ENCODE measurements at places on chromosomes 3 and 15.

DNA sequence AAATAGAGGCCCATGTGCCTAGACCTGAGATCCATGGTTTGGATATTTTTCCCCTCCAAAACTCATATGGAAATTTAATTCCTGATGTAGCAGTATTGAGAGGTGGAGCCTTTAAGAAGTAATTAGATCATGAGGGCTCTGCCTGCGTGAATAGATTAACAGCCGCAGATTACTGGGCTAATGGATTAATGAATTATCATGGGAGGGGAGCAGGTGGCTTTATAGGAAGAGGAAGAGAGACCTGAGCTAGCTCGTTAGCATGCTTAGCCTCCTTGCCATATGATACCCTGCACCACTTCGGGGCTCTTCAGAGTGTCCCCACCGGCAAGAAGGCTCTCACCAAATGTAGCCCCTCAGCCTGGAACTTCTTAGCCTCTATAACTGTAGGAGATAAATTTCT lies 15.8 kb downstream of the ARHGEF26 start:
- no peak for DNase-seq

DNA sequence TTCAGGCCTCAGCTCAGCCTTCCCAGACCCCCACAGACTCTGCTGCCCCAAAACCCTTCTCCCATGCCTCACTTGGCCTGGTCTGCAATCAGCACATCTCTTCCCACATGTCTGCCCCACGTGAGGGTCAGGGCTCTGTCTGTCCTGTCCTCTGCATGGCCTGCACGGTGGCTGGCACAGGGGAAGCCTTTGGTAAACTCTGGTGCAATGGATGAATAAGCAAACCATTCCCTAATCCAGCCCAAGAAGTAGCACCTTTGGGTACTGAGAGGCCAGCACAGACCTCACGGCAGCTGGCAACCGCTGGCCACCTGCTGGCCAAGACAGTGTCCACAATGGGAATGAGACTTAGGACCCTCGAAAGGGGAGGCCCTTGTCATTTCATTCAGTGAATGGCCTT lies 27.7 kb downstream of the ABTB1 start:
- DNase-seq, result no peak

GRCh38 chr3:188397766-188398705 lies 244.1 kb downstream of the LPP start:
- no peak for DNase-seq

DNA sequence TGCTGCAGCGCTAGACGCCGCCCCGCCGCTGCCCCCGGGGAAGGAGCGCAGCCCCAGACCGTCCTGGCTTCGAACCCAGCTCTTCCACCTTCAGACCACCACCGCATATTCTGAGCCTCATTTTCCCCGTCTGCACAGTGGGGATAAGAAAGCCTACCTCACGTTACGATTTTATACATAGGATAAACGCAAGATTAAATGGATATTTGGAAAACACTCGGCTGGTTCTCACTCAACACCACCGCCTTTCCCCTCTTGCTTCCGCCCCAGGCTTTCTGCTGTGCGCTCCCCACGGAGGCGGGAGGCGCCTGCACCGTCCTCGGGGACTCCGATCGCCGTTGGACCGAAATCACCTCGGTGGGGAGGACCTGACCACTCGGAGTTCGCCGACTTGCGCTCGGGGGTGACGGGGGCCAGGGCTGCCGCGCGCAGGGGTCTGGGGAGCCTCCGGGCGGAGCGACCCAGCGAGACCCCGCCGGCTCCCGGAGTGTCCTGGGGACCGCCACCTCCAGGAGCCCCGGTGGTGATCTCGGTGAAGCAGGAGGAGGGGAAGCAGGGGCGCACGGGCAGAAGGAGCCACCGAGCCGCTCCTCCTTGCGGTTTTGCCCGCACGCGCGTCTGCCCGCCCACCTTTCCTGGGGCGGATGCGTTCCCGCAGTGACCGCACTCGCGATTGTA lies 4.0 kb downstream of the FBXL22 start:
- no peak for DNase-seq

- DNase-seq, result no peak
Measured at GRCh38 chr15:38084289-38084688, 149.8 kb downstream of the TMCO5A start.

DNA sequence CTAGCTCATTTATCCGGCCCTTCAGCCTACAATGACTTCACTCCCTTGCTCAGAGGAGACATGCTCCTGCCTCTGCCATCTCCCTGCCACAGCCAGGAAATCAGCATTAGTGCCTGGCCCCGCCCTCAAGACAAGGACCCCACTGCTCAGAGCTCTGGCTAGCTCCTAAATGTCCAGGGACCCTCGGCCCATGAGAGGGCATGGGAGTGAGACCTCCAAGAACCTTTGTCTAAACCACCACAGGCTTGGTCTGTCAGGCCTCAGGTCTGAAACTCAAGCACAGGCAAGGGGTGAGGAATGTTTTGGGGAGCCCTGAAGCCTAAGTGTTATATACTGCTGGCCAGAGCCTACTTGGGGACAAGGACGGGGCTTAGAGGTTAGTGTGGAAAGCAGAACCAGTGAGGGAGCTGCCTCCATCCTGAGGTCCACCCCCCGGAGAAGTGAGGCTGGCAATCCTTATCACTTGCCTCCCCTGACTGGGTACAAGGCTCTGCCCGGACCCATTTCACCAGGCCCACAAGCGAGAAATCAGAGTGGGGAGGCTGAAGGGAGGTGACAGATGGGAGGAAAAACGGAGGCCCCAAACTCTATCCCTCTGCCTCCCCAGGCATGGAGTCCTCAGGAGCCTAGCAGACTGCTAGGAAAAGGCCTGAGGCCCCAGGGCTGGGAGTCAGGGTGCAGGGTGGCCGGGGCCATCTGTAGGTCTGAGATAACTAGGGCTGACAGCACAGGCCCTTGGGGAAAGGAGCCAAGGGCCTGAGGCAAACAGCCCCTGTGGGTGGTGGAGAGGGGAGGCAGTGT lies 18.8 kb downstream of the SHF start:
- no peak for DNase-seq

GRCh38 chr15:97013491-97013890 lies 683.0 kb downstream of the NR2F2 start:
- DNase-seq, result no peak

GRCh38 chr3:187507266-187507665 lies 139.1 kb downstream of the RTP4 start:
- no peak for DNase-seq

DNA sequence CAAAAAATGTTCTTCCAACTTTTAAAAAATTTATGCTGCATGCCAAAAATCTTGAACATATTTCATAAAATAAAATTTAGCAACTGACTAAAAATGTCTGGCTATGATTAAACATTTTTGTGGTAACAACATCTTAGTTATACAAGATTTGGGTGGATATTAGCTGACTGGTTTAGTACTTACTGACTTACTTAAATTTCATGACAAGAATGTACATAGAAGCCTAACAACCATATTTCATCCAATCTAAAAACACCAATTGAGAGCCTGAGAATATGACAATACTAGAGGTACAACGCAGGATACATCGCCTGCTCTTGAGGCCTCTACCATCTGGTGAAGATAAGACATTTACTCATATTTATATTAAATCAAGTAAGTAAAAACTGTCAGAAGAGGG lies 34.6 kb downstream of the GNB4 start:
- no peak for DNase-seq

- DNase-seq, result no peak
Measured at GRCh38 chr3:74693696-74694393, 79.4 kb upstream of the CNTN3 start.

DNA sequence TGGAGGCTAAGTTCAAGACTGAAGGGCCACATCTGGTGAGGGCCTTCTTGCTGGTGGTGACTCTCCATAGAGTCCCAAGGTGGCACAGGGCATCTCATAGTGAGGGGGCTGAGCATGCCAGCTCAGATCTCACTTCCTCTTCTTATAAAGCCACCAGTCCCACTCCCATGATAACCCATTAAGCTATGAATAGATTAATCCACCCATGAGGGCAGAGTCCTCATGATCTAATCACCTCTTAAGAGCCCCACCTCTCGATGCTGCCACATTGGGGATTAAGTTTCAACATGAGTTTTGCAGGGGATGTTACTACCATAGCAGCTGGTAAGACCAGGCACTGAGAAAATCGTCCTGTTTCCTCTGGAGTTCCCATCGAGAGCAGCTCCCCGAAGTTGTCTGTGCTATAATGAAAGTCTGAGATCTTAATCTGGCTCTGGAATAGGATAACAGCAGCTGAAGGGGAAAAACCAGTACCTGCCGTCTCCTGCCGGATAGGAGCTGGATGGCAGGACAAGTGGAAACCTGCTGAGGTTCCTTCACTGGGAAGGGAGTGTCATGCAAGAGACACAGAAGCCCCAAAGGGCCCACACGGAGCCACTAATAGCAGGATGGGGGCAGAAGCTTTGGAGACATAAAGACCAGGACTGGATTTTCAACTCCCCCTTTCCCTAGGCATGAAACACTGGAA lies 79.5 kb upstream of the EPHB3 start:
- no peak for DNase-seq

- DNase-seq, result no peak
Measured at GRCh38 chr3:28980131-28980530, 300.7 kb upstream of the RBMS3 start.

Measured in stimulated activated CD4-positive, alpha-beta T cell treated with anti-CD3 and anti-CD28 coated beads, TNF-alpha, amount 100 ng/mL, for 48 hours (primary cell).